NCI-H2081 (cell line): ENCODE measurements at places on chromosomes 11 and 22.

GRCh38 chr11:103994094-103994493 is 42.3 kb upstream of the DDI1 start:
- DNase-seq: no peak

DNA sequence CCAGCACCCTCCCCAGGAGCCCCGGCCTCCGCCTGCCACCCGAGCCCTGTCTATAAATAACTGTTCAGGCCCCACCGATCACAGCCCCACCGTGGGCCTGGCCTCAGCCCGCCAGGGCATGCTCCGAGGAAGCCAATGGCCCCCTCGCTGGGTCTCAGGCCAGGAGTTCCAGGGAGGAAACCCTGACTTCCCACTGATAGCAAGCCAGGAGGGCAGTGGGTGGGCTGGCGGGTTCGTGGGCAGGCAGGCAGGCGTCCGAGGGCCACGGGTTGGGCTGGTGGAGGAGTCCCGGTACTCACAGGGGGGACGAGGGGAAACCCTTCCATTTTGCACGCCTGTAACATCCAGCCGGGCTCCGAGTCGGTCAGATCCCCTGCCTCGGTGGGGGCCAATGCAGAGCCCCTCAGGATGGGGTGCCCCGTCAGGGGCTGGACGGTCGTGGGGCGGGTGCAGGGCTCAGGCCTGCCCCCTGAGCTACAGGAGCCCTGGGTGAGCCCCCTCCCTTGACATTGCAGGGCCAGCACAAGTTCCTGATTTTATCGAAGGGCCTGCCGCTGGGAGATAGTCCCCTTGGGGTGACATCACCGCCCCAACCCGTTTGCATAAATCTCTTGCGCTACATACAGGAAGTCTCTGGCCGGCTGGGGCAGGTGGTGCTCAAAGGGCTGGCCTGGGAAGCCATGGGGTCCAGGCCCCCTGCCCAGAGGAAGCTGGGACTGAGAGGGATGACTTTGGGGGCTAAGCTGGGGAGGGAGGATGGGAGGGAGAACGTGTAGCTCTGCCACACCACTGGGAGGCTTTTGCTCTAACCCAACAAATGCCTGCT is at the start of gene SPI1:
TSS of gene SPI1 (minus strand) at position 538 of the 826 bp plus-strand sequence. CDS start at position 344, 194 bp downstream.
- no peak for DNase-seq

DNA sequence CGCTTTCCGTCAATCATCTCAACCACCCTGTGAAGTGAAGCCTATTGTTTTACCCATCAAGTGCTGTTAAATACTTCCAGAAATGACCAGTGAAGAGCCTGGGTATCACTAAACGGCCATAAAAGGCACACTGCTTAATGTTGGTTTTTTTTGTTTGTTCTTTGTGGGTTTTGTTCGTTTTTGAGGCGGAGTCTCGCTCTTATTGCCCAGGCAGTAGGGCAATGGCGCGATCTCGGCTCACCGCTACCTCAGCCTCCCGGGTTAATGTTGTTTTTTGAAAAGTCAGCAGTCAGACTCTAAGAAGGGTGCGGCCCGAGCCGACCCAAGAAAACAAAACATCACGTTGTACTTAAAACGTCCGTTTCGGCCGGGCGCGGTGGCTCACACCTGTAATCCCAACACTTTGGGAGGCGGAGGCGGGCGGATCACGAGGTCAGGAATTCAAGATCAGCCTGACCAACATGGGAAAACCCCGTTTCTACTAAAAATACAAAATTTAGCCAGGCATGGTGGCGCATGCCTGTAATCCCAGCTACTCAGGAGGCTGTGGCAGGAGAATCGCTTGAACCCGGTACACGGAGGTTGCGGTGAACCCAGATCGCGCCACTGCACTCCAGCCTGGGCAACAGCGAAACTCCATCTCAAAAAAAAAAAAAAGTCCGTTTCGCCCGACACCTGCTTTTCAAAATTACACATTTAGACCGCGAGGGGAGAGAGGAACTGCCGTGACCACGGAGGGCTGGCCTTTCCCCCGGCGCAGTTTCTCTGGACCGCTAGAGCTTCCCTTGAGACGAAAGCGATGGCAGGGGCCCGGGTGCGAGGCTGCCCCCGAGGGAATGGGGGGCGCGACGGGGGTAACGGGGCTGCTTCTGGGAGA is 714 bp downstream of the CD59 start:
- DNase-seq: peak; percentile 10

- no peak for DNase-seq
Observed at GRCh38 chr11:7759010-7759409, 37.7 kb downstream of the OR5P2 start.

GRCh38 chr11:86443415-86443814 is 68.7 kb downstream of the CCDC81 start:
- no peak for DNase-seq

DNA sequence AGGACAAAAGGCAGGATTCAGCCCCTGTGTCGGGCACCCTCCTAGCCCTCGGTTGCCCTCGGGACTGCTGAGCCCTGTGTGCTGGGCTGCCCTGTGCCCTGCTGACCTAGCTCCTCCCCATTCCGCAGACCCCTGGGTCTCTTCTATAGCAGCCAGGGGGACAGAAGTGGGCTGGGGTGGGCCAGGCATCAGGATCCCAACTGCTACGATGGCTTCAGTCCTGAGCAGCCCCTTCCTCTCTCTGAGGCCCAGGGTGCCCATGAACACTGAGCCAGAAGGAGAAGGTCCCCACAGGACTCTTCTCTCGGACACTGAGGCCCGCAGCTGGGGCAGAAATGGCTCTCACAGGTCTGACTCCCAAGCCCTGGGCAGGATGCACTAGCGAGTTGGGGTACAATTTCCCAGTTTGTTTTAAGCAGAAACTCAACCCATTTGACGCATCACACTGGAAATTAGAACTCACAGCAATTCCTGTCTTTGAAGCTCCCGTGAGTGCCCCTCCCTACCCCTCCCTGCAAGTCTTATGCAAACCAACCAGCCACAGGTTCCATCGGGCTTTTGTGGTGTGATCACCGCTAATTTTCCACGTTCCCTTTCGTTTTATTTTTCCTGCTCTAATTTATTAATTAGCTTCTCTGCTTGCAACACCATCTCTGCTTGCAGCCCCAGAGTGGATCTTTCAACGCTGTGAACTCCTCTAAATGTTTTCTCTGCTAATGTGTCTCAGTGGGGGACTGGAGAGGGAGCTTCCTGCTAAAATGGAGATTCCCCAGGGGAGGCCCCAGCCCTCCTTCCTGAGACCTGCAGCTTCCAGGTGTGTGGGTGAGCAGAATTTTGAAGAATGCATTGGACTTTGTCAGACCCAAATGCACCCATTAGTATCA is 56.7 kb downstream of the PHF21B start:
- DNase-seq: no peak
